ENCODE measurements at places on chromosomes 7 and 10. TPM values are rescaled to one million over a fixed set of nuclear protein-coding genes. Genes with fewer than 3 reads are reported as not detected.

- DNase-seq, result no peak
Observed at GRCh38 chr7:39952803-39953202, 2.7 kb downstream of the CDK13 start.

- no peak for DNase-seq
Observed at GRCh38 chr7:30572212-30572841, 22.4 kb upstream of the GARS1 start.

DNA sequence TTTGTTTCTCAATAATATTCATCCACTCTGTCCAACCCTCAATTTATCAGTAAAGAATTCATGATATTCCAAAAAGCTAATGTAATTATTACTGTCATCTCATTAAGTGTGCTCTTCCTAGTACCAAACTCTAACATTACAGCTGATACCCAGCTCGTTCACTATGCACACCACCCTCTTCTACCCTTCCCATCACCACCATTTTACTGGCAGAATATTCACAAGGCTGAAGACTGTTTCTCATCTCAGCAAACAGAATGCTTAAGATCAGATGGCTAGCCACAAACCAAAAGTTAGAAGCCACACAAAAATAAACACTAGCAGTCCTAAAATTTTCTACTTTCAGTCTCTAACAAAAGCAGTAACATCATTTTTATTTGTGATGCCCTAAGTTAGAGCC lies 121.5 kb downstream of the SRPK2 start:
- DNase-seq, result no peak

- no peak for DNase-seq
Observed at GRCh38 chr10:118300320-118300719, 41.8 kb downstream of the FAM204A start.

DNA sequence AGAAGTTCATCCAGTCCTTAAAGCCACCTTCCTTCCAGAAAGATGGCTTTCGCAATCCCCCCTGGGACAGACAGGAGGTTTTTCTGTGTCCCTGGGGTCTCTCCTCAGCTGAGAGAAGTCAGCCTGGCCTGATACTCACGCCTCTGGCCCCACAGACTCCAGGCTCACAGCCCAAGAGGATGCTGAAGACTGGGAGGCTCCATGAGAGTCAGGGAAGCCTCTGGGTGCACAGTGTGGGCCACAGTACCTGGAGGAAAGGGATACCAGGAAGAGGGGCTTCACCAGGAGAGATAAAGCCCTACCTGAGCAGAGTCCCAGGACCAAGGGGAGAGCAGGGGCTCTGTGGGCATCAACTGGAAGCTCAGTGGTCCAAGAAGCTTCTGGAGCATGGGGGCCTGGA lies 324.4 kb downstream of the GRID1 start:
- DNase-seq, result no peak

DNA sequence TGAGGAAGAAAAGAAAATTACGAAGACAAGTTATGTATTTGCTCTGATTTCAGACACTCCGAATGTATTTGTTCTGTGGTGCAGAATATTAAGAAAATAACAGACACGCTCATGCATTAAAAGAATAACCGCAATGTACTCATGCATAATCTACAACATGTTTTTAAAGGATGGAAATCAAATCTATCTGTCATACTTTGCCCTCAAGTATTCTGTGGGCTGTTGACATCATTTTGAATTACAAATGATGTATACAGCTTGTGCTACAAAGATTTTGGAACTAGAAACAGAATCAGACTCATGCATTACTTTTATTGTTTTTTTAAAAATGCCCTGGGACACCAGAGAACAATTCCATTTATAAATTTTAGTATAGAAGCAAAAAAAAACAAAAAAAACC lies 69.9 kb downstream of the APBB1IP start:
- DNase-seq, result no peak

GRCh38 chr10:103855852-103856796 lies 748 bp upstream of the SH3PXD2A start:
- DNase-seq, result no peak

DNA sequence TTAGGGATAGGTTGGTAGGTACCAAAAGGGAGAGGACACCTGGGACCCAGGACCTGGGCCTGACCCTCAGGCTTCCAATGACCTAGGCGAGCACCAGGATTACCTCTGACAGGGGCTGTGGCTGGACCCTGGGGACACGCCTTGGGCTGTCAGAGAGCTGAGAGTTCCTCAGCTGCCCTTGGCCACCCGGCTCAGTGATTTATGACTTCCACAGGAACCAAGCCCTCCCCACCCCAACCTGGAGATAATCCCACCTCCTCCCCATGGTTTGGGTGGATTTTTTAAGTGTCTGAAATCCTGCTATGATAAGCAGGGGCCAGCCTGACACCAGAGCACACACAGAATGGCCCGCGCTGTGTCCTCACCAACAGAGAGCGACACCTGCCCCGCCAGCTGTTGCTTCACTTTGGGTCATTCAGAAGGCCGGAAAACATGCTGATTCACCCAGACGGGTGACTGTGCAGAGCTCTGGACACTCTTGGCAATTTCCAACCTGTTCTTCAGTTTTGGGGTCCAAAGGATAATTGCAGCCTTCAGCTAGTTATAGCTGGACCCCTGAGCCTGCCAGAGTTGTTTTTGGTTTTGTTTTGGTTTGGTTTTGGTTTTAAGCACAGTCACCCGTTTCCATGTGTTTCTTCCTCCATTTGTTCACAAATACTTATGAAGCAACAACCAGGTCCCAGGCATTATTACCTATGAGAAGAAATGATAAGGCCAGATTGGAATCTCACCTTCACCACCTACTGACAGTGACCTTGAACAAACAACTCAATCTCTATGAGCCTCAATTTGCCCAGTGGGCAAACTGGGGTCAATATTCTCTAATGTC lies 78.2 kb downstream of the RAB11FIP2 start:
- no peak for DNase-seq

GRCh38 chr7:4050126-4050660 lies 631.9 kb upstream of the FOXK1 start:
- DNase-seq, result no peak

DNA sequence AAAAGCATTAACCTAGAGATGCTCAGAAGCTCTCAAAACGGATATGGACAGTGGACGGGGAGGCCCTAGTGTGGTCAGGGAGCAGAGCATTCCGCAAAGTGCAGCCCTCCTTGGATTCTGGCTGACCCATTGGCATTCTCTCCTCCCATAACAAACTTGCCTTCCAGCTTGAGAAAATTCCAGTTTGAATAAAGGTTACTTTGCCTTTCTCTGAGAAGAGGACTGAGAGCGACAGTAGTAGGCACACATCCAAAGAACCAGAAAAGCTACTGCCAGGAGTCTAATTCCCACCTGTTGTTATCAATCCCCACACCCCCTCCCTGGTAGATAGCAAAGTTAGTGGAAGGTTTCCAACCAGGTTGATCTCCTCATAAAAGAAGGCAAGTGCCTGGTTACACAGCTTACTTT lies 84.7 kb upstream of the TRIL start:
- DNase-seq, result no peak

DNA sequence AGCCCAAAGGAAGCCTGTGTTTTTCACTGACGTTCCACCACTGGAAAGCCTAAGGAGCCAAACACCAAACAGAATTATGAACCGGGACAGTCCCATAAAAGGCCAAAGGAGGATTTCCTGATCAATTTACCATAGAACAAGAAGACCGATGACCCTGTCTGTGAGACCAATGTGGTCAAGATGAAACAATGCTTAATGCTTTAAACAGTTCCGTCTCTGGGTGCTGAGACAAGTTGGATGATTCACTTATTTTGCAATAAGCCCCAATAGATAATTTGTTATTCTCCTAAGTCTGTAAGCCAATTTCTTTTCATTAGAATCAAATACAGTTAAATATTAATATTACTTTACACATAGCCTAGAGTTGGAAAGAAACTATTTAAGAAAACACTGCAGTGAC lies 134.9 kb downstream of the MICU1 start:
- no peak for DNase-seq

DNA sequence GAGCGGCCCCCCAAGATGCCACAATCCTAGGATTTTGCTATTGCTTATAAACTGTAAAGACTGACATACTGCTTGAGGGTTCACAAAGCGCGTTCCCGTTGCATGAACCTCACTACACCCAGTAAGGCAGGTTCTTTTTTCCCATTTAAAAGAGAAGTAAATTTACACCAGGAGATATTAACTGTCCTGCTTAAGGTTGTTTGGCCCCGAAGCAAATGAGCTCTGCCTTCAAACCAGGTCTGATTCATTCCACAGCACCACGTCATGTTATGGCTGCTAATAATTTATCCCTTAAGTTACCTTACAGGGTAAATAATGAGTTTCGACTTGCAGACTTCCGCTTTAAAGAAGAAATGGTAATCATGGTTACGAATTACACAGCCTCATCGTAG lies 559 bp upstream of the FKBP14 start:
- peak; percentile 39 for DNase-seq

DNA sequence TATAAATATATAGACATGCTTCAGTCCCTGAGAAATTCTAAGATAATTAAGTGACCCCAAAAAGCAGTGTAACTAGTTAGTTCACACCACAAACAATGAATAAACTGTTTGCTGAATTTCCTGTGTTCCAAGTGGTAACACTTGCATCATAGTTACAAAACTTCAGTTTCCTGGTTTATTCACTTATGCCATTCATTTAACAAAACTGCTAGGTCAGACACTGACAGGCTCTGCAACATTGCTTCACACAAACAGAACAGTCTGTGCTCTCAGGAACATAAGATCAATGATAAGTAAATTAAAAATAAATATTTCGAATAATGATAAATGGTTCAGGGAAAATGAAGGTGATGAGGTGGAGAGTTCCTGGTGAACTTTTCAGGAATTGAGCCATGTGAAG lies 133.3 kb upstream of the NAMPT start:
- no peak for DNase-seq

DNA sequence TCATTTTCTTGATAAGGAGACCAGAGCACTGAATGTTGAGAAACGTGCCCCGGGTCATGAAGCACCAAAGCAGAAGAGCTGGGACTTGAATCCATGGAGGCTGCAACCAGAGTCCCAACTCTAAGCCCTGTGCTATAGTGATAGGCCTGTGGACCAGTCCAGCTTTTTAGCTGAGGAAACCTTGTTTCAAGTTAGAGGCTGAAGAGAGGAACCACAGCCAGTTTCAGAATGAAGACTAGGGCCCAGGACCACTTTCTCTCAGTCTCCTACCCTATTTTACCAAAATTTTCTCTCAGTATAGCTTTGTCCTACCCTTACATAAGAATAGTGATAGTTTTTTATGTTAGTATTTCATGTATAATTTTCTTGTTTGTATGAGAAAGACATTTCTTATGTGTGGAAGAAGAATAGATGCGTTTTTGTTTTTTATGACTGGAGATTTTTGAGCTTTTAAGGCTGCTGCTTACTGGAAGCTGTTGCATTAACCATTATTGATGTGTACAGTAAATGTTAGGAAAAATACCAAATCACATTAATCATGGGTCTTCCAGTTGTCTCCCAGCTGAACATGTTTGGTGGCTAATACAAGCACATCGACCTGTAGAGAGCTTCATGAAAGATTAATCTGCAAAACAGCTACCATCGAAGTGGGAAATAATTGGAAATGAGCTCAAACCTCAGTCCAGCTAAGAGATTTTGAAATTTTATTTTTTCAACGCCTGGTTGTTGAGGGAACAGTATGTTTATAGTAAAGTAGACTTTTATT lies 45.0 kb upstream of the CSTF2T start:
- DNase-seq, result no peak

- DNase-seq, result no peak
Observed at GRCh38 chr10:96325719-96326373, 21.6 kb downstream of the DNTT start.

DNA sequence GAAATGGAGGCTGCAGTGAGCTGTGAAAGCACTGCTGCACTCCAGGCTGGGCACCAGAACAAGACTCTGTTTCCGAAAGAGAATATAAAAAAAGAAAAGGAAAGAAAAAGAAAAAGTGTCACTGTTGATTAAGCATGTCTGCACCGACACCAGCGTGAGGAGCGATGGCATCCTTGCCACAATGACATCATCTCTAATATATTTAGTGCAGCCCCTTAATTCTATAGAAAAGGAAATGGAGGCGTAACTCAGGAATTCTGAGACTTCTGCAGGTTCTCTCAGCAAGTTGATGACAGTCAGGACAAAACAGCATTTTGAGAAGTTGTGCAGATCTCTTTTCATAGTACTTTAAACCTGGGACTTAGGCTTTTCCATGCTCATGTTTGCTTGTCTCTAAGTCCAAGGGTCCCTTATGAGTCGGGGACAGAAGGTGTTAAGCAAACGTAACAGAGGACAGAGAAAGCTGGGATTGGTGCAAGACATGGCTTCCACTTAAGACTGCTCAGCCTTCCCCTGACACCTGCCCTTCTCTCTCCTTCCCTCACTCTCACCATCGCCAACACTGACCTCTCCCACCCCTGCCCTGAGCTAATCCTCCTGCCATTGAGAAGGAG lies 16.9 kb upstream of the ANKRD1 start:
- no peak for DNase-seq

DNA sequence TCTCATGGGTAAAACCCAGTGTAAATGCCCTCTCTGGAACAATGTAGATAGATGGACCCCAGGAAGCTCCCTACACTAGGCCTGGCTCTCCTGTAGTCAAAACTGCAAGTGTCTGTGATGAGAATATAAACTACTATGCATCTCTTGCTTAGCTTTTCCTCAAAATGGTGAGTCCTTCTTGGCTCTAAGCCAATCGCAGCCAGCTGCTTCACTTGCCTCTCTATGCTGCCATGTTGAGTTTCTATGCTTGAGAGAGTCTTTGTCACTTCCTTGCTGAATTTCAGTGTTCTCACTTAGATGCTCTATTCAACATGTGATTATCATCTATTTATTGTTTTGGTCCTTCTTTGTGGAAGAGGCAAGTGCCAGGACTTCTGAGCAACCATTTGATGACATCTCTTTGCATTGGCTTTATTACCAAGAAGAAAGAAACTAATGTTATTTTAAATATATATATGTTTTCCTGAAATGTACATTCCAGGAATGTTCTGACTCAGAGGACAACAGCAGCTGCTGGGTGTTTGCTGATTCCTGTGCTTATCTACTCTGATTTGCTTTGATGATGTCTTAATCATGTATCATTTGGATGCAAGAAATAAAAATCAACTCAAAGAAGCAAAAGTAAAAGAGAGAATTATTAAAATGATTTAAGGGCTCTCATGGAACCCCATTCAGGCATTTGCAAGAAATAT lies 16.6 kb downstream of the TAS2R40 start:
- DNase-seq, result no peak

GRCh38 chr7:26334166-26334859 lies 42.7 kb downstream of the SNX10 start:
- DNase-seq, result no peak

DNA sequence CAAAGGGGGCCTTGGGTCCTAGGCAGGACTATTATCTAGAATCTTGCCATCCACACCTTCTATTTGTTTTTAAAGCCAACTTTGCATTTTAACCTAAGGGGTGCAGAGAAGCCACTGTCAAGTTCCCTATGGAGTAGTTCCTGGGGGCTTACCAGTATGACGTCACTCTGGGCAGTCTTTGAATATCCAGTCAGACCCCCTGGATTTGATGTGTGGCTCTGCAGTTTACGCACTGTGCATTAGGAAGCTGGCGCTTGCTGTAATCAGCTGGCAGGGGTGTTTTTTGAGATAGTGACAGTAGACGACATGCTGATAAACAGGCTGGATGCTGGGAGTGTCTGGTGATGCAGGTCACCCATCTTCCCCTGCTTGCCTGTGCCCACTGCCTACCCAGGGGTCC lies 892.7 kb upstream of the ZNF722 start:
- DNase-seq, result no peak

The FXYD4 gene
- not detected for total RNA-seq

The PRLHR gene
- total RNA-seq, result not detected

The GJC3 gene
- 0.19 TPM for total RNA-seq

The CTBP2 gene
- 0.27 TPM for total RNA-seq

The KIFBP gene
- total RNA-seq, result 25.2 TPM

The GPR37 gene
- not detected for total RNA-seq

The NEUROG3 gene
- not detected for total RNA-seq
